ENCODE measurements at places on chromosomes 3 and 15. TPM values are rescaled to one million over a fixed set of nuclear protein-coding genes. Genes with fewer than 3 reads are reported as not detected.

The LARP6 gene
- polyA plus RNA-seq = 15.1 TPM

The MYO5A gene
- 7.4 TPM for polyA plus RNA-seq

DNA sequence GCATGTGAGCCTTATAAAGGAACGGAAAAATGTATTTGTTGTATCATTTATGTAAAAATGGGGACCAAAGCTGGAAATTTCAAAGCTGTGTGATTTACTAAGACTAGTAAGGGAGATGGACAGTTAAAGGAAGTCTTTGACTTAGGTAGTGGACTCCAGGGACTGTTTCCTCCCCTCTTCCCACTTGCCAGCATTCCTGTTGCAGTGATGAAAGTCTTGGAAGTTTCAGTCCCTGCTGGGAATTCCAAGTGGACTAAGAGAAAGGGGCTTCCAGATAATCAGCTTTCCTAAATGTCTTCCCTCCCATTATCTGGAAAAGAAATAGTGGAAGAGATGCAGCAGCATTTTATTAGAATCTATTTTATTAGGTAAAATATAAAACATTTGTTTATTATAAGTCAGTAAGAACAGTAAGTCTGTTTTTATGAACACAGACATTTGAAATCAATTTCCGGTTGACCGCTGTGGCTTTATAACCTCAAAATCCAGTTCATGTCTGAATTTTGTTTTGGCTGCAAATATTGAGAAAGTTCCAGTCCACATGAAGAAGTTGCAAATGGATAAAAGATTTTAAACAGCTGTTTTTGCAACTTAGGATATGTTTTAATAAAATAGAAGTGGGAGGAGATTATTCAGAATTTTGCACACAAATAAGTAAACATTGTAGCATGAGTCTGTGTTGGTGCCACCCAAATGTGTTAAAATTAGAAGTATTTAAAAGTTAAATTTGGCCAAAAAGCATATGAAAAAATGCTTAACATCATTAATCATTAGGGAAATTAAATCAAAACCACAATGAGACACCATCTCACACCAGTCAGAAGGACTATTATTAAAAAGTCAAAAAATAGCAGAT, 141.8 kb downstream of the IL20RB start:
- no peak for DNase-seq

DNA sequence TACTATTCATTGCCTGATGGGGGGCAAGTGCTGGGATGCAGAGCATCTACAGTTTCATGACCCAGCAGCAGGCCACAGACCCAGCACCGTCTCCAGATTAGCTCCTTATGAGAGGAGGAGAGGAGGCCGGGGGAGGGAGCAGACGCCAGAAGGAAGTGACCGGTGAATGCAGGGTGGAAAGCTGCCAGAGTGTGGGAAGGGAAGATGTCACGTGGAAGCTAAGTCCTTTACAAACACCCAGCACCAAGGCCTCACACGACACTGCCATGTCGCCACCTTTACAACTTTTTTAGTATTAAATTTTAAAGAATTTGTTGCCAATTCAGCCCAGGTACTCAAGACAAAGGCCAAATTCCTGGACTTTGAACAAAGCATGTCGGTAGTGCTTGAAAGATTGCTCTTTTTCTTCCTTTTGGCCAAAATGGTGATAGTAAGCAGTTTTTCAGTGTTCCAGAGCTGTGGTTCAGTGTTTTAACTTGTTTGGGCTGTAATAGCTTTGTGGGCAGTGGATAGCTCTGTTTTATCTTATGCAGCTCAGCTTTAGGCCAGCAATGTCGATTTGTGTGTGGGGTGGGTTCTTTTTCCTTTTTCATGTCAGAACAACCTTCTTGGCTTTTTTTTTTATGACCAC, 58.2 kb downstream of the ZBTB38 start:
- no peak for DNase-seq

DNA sequence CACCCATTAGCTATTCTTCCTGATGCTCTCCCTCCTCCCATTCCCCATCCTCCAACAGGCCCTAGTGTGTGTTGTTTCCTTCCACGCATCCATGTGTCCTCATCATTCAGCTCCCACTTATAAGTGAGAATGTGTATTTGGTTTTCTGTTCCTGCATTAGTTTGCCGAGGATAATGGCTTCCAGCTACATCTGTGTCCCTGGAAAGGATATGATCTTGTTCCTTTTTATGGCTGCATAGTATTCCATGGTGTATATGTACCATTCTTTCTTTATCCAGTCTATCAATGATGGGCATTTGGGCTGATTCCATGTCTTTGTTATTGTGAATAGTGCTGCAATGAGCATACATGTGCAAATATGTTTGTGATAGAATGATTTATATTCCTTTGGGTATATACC, 56.3 kb downstream of the CFAP20DC start:
- DNase-seq = no peak

GRCh38 chr3:98172621-98173020, 6.1 kb downstream of the OR5H15 start:
- no peak for DNase-seq
